T-helper 17 cell (primary cell): ENCODE measurements at places on chromosomes 3 and 15. TPM values are rescaled to one million over a fixed set of nuclear protein-coding genes. Genes with fewer than 3 reads are reported as not detected.

DNA sequence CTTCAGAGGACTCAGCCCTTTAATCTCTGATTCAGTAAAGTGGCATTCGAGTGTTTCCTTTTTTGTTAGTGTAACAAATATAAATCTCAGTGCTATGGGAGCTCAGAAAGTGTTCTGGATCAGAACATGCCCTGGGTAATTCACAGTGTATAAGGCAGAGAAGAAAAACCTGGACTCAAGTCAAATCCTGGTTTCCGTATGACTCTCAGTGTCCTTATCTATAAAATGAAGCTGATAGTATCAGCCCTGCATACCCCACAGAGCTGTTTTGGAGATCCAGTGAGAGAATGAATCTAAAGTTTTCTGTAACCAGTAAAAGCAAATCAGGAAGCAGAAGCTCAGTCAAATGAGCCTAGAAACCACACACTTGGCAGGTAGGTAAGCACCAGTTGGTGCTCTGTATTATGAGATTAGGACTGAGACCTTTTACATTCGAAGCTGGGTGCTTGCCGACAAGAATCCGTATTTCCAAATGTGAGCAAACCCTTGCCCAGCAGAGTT, 67.2 kb downstream of the IL1RAP start:
- peaks cover 11% of the 10 kb centered on the region for H3K4me1 ChIP-seq
- H3K27ac ChIP-seq, result no peak overlapping the region
- H3K4me3 ChIP-seq, result no peak overlapping the region

GRCh38 chr3:16936233-16936632, 51.5 kb downstream of the PLCL2 start:
- DNase-seq, result no peak
- H3K4me1 ChIP-seq, result peaks cover 60% of the 10 kb centered on the region
- H3K4me3 ChIP-seq, result peak overlapping the region; percentile 50
- no peaks in the 10 kb centered on the region for H3K27me3 ChIP-seq

DNA sequence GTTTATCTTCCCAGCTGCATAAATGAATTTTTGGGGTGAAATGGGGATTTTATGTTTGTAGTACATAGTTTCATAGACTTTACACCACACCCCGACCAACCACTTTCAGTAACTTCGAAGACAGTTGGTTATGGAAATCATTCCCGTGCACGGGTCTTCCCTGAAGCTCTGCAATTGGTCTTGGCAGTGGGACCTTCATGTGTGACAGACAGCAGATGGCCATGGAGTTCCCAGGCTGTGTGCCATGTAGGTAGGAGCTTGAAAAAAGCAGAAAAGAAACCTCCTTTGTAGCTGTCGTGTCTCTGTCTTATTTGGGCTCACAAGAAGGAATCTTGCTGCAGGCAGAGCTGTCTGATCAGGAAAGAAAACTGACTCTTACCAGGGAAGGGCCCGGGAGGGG, 25.9 kb downstream of the EXOG start:
- no peak overlapping the region for H3K4me3 ChIP-seq
- peaks cover 25% of the 10 kb centered on the region for H3K4me1 ChIP-seq
- no peaks in the 10 kb centered on the region for H3K27me3 ChIP-seq
- no peak for DNase-seq

GRCh38 chr15:63194880-63195568, 5.6 kb downstream of the RAB8B start:
- peaks cover 72% of the 10 kb centered on the region for H3K4me1 ChIP-seq
- DNase-seq, result no peak
- peaks cover 8% of the 10 kb centered on the region for H3K36me3 ChIP-seq
- peak overlapping the region; percentile 83 for H3K4me3 ChIP-seq

IGF2BP2 gene
- 8.8 TPM for total RNA-seq
